Fibroblast of villous mesenchyme (primary cell): ENCODE measurements at places on chromosomes 1 and 21. TPM values are rescaled to one million over a fixed set of nuclear protein-coding genes. Genes with fewer than 3 reads are reported as not detected.

DNA sequence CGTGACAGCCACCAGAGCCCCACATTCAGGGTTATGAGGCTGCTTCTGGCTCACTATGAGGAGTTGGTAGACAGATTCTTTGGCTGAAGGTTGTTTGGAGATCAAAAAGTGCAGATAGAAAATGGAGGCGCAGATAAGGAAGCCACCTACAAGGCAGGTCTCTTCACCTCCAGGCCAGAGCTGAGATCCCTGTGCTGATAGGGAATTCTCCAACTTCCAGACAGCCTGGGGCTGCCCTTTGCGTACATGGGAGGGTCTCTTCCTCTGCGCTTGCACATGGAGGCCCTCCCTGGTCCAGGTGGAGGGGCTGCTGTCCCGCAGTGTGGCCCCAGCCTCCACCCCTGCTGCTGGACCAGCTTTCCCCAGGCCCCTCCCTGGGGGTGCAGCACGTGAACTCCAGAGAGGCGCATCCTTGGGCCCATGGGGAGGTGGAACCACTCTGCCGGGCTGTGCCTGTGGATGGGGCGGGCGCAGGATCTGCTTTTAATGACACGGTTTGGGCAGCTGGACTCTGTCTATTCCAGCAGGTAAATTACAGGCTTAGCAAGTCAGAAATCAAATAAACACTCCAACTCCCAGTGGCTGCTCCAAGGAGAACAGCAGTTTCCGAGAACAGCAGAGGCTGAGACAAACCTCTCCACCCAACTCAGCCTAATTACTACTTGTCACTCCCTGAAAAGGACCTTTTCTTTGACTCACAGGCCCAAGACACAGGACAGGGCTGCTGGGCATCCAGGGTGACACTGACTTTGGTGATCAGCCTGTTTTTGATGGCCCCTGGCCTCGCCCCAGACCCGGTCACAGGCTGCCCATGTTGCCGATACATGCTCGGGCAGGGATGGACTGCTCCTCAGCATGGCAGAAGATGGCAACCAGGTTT lies 12.4 kb downstream of the OXCT2 start:
- DNase-seq, result no peak

GRCh38 chr1:47694011-47694890 lies 256.4 kb downstream of the FOXD2 start:
- DNase-seq, result no peak

- DNase-seq, result no peak
Measured at GRCh38 chr1:170567214-170567613, 35.2 kb downstream of the GORAB start.

DNA sequence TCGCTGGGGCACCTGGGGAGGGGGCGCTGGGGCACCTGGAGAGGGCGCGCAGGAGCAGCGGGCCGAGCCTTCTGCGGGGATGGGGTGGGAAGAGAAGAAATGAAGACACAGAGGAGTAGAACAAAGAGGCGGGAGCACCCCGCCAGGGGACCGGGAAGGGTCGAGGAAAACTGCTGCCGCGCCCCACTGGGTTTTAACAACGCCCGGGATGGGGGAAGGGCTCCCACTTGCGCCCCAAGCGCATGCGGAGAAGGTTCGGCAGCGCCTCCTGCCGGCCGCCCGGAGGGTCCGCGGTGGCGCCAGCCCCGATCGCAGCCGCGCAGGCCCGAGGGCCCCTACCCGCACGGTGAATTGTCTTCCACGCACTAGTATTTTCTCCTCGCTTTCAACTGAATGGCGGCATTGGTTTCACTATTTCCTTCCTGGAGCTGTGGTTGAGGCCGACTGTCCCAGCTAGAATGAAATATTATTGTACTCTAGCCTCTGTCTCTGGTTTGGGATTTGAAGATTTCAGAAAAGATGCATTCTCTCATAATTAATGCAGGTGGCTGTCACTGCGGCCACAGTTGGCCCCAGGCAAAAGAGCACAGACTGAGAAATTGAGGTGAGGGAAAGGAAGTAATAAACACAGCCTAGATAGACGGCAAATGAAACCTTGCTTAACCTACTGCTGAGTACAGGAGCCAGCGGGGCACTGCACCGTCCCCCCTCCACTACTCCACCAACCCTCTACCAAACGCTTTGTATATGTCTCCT lies 57.3 kb downstream of the MAB21L3 start:
- peak; percentile 36 for DNase-seq

- DNase-seq, result no peak
Measured at GRCh38 chr21:41407541-41408460, 18.2 kb upstream of the MX1 start.

GRCh38 chr1:3630914-3631313 lies 6.1 kb downstream of the TPRG1L start:
- DNase-seq, result no peak

GRCh38 chr1:37629008-37629407 lies 5.7 kb downstream of the RSPO1 start:
- no peak for DNase-seq

DNA sequence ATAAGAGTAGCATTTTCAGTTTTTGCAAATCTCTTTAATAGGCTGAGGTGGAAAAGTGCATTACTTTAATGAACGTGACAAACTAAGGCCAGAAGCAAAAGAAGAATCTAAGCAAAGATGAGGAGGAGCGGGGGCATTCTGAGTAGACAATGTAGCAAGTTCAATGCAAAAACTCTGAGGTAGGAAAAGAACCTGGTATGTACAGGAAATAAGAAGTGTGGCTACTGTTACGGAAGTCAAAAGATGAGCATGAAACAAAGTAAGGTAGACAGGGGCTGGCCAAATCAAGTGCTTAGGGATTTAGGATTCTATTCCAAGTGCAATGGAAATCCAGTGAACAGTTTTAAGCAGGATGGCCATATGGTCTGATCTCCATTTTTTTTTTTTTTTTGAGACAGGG lies 63.7 kb downstream of the TOR3A start:
- DNase-seq, result no peak

- peak; percentile 97 for DNase-seq
Measured at GRCh38 chr1:9413071-9413876, 120.6 kb downstream of the SPSB1 start.

GRCh38 chr1:24075946-24076345 lies 36.0 kb downstream of the MYOM3 start:
- no peak for DNase-seq

DNA sequence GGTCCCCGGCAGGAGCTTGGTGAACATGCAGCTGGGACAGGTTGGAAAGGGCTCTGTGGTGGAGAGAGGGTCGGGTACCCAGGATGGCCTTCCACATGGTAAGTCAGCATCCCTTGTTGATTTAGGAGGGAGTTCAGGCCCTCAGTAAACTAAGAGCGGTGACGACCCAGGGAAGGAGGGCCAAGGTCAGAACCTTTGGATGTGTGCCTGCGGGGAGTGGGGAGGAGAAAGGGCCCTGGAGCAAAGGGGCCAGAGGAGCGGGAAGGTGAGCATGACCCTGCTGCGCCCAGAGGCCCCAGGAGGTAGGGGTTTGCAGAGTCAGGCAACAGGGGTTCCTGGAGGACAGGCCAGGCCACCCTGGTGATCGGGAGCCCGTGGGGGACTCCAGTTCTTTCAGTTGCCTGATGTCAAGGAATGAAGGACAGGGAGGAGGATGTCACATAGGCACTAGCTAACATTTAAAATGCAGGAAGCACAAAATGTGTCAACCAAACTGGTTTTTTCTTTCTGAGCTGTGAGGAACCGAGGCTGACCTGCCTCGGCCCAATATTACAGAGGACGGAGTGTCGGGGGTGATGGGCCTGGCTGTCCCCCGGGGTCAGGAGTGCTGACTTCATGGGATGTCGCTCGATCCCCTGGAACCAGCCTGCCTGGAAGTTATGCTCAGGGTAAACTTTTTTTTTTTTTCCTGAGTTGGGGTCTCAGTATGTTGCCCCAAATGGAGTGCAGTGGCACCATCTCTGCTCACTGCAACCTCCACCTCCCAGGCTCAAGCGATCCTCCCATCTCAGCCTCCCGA lies 117.4 kb upstream of the SLC45A1 start:
- DNase-seq, result no peak

DNA sequence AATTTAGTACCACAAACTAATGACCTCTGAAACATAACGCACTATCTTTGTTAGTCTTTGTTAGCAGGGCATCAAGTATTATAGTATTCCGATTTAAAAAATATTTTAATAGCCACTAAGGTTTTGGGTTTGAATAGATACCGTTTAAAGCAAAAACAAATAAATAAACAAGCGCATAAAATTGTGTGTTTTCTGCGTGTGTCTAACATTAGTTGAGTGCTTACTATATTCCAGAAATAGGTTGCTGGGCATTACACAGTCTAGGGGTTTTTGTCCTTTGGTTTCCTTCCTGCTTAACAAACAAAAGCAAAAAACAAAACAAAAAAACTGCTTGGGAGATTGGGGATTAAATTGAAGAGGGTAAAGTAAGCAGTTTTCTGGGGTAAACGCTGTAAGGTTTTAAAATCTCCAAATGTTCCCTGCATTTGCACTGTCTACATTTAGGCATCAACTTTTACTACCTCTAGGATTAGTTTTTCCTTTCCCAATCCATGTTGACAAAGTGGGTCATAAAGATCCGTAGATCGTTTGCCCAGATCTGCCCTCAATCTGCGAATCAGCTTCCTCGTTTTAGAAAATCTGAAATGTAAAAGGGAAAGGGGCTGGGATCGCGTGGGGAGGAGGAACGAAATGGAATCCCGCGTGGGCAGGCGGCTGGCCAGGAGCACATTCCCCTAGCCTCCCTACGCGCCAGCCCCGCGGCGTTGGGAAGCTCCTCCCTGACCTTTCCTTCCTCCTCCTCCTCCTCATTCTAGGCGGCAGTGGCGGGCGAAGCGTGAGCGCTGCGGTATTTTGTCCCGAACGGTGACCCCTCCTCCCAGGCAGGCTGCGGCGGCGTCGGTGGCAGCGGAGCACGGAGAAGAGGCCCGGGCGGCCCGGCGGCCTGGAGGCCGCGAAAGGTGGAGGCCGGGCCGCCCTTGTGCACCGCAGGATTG lies at the start of gene KCTD3:
KCTD3 (plus strand) TSS at position 749 of the 935 bp plus-strand sequence. CDS start 382 bp downstream, outside the sequence.
- peak; percentile 76 for DNase-seq

DNA sequence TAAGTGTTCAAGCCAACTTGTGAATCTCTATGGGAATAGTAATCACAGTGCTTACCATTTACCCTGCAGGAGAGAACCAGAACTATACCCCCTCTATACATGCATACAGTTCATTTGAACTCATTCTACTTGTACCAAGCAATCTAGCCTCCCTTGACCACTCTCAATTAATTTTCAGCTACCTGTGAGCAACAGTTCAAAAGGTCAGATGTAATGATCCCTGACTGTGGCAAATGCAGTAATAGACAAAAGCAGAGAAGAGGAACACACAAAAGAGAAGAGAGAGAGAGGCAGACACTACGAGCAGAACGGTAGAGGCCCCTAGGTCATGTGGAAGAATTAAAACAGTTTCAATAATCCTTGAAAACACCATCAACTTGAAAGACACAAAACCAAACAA lies 52.8 kb downstream of the FMO4 start:
- no peak for DNase-seq

DNA sequence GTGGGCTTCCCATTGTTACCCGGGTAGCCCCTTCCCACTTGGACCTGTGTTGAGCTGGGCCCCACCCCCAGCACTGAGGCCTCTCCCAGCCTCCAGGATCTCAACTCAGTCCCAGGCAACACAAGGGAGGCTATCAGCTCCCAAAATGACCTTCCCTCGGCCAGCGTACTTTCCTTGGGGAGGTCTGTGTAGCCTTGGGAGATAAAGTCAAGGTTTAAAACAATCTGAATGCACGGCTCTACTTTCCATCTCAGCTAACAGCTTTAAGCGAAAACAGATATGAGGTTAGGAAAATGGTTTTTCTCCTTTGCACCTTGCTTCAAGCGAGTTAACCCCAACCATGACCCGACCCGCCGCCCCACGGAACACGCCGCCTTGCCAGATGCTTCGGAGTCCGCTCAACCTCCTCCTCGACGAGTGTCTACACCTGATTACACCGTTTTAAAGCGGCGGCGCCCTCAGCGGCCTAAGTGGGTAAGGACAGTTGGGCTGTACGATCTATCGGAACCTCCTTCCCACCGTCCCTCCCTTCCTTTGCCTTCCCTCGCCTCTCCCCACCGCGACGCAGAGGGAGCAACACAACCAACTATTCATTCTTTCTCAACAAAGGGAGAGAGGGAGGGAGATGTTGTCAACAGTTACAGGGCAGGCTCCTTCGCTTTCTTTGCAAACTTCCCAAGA lies 1.1 kb downstream of the BCAR3 start:
- DNase-seq, result peak; percentile 91

DNA sequence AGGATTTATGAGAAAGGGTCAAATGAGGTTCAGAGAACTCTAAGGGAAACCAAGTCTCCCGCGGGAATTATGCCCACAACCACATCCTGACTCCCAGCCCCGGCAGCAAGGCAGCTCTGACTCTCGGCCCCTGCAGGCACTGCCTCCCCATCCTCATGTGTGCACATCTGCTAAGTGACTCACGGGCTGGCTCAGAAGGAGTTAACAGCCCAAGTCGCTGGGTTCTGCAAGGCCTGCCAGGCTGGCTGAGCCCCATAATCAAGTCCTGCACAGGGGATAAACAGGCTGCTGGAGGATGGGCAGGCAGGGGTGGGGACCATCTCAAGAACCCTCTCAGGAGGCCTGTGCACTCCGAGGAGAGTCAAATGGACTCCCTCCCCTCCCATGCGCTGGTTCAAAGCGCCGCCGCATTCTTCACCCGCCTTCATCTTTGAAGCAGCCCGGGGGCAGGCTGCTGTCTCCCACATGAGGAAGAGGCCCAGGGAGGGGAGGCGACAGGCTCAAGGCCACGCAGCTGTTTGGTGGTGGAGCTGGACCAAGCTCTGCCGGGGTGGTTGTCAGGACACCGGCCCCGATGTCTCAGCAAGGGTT lies 344.3 kb downstream of the MATN1 start:
- DNase-seq, result peak; percentile 41

GRCh38 chr21:29825936-29826335 lies 113.9 kb downstream of the GRIK1 start:
- DNase-seq, result no peak

GRCh38 chr1:43002766-43003165 lies 44.1 kb upstream of the SLC2A1 start:
- DNase-seq, result no peak

GRCh38 chr1:113859478-113860175 lies 11.9 kb downstream of the PTPN22 start:
- DNase-seq, result no peak

DNA sequence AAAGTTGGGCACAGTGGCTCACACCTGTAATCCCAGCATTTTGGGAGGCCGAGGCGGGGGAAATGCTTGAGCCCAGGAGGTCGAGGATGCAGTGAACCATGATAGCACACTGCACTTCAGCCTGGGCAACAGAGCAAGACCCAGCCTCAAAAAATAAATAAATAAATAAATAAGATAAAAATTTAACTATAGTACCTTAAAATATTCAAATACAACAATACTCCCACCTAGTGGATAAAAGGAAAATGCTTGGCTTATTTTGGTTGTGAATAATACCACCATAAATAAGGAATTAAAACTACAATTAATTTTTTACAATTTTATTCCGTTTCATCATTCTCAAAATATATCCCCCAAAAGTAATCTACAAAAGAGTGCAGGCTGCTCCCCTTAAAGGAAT lies 8.1 kb downstream of the PSMG1 start:
- peak; percentile 58 for DNase-seq

The CASP9 gene
- 5.8 and 7.3 TPM in 2 replicates for total RNA-seq

The GUCA2B gene
- not detected in 2 replicates for total RNA-seq

The TMEM200B gene
- 14.2 and 14.8 TPM in 2 replicates for total RNA-seq

The COL8A2 gene
- total RNA-seq, result 4.7 and 6.8 TPM in 2 replicates

The FCRLB gene
- 2.9 and 4.3 TPM in 2 replicates for total RNA-seq

The ALDH4A1 gene
- total RNA-seq, result 13.0 and 13.5 TPM in 2 replicates

The OR2AK2 gene
- total RNA-seq, result under 0.01 TPM in 1 of 2 replicates, not detected in the other

The SPRR2A gene
- not detected in 2 replicates for total RNA-seq

The MSH4 gene
- under 0.01 and 0.43 TPM in 2 replicates for total RNA-seq

The SLC50A1 gene
- total RNA-seq, result 52.5 and 58.7 TPM in 2 replicates

The CHRM3 gene
- under 0.01 TPM in 1 of 2 replicates, not detected in the other for total RNA-seq

The FCRL5 gene
- total RNA-seq, result not detected in 2 replicates

The CD1D gene
- under 0.01 TPM in 2 replicates for total RNA-seq
